Stimulated activated CD8-positive, alpha-beta memory T cell treated with anti-CD3 and anti-CD28 coated beads, Interleukin-15, amount 100 ng/mL, for 48 hours (primary cell): ENCODE measurements at places on chromosomes 13 and 19.

DNA sequence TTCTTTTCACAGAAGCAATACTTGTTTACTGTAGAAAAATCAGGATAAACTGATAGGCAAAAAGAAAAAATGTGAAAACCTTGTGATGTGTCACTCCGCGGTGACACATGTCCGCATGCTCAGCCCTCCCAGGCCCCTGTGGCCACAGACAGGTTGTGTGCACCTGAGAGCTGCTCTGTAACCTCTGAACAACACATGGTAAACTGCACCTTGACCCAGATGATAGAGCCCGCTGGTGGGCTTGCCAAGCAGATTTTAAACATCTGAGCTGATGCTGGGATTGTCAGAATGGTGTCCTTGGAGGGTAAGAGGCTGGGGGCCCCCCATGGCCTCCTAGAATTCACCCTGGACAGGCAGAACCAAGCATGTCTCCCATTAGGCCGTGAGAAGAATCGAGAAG lies 33.8 kb downstream of the DHRS12 start:
- DNase-seq = no peak

DNA sequence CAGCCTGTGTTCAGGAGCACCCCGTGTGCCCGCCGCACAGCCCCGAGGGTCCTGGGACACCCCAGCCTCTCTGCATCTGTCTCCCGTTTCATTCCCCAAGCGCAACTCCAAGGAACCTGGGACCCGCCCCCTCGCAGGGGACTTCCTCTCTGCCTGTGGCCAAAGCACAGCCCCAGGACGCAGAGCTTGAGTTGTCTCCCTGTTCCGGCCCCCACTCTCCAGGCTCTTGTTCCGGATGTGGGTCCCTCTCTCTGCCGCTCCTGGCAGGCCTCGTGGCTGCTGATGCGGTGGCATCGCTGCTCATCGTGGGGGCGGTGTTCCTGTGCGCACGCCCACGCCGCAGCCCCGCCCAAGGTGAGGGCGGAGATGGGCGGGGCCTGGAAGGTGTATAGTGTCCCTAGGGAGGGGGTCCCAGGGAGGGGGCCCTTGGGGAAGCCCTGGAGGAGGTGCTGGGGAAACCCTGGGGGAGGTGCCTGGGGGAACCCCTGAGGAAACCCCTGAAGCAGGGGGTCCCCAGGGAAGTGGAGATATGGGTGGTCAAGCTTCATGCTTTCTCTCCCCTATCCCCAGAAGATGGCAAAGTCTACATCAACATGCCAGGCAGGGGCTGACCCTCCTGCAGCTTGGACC lies 1.3 kb downstream of the HCST start:
- peak; percentile 85 for DNase-seq

DNA sequence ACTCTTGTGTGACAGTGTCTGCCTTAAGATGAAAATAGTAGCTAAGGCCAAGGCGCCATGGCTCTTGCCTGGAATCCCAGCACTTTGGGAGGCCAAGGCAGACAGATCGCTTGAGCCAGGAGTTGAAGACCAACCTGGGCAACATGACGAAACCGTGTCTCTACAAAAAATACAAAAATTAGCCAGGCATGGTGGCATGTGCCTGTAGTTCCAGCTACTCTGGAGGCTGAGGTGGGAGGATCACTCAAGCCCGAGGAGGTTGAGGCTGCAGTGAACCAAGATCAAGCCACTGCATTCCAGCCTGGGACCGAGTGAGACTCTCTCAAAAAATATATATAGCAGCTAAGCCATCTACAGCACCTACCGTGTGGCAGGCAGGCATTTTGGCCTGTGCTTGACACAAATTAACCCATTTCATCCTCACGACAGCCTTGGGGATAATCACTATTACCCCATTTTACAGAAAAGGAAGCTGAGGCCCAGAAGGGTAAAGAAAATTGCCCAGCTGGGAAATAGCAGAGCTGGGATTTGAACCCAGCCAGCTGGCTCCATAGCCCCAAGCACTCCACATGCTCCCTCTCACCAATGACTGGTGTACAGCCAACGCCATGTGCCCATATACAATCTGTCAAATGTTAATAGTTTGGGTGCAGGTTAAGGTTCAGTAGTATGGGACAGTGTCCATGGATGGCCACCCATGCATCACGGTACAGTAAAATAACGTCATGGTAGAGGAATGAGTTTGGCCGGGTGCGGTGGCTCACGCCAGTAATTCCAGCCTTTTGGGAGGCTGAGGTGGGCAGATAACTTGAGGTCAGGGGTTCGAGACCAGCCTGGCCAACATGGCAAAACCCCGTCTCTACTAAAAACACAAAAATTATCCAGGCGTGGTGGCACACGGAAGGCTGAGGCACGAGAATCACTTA lies 3.1 kb downstream of the SLC1A5 start:
- DNase-seq = no peak

- no peak for DNase-seq
Measured at GRCh38 chr19:11094520-11094894, 5.2 kb downstream of the LDLR start.

GRCh38 chr19:8056533-8056932 lies 4.0 kb downstream of the CCL25 start:
- no peak for DNase-seq

GRCh38 chr19:17183271-17183761 lies 31.8 kb upstream of the USE1 start:
- no peak for DNase-seq
